RKO (cell line): ENCODE measurements at places on chromosomes 5 and 9.

- no peak for DNase-seq
Observed at GRCh38 chr5:39273314-39273954, 54.1 kb upstream of the FYB1 start.

DNA sequence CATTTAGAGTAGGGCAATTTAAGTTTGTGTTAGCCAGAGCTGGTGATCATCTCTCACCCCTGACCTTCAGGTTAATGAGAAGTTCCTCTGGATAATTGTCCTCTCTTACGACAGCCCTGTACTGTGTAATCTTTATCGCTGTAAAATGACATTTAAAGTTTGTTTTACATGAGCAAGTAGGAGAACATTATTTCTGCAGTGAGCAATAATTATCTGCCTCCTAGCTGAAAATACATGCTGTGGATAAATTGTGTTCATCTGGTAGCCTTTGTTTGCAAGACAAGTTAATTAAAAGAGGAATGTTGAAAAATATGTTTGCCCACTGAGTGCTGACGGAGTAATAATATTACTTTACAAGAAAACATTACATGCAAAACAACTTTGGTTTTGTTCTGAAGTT is 1083.8 kb upstream of the NUDT12 start:
- no peak for DNase-seq

- peak; percentile 88 for DNase-seq
Observed at GRCh38 chr9:127159325-127159801, 36.9 kb upstream of the ANGPTL2 start.

GRCh38 chr9:131762356-131762932 is 22.6 kb upstream of the RAPGEF1 start:
- DNase-seq = peak; percentile 78

DNA sequence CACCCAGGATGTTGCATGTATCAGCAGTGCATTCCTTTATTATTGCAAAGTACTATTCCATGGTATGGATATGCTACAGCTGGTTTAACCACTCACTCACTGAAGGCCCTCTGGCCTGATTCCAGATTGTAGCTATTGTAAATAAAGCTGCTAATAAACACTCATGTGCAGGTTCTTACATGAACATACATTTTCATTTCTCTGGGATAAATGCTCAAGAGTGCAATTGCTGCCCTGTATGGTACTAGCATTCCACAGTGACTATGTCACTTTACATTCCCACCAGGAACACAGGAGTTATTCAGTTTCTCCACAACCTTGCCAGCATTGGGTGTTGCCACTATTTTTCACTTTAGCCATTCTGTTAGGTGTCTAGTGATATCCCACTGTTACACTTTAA is 267.6 kb downstream of the SPOCK1 start:
- DNase-seq = no peak

DNA sequence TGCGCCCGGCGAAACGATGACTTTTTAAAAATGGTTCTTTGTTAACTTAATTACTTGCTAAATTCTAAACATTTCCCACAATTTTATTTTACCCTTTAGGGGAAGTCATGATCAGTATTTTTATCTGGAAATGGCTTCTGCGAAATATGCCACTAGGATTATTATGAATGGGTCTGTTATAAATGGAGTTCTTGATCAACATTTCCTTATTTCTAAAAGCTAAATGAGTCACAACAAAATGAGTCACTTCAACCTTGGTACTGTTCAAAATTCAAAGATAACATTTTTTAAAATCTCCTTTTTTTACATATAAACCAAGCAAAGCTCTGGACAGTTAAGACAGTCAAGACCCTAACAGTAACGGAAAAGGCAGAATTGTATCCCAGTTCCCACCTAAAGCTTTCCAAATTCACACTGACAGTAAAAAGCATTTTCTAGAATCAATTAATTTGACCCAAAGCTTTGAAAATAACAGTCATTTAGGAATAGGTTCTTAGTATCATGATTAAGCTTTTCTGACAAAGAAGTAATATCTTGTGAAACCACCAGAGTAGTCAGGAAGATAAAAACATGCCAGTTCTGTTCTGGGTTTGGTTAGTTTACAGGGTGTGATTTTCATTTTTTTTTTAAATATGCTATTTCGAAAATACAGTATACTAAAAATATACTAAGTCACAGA is 81.7 kb downstream of the LHFPL2 start:
- no peak for DNase-seq

- DNase-seq = no peak
Observed at GRCh38 chr9:87888501-87888900, 5.8 kb downstream of the SPATA31E1 start.

GRCh38 chr5:168447808-168448207 is 38.5 kb upstream of the RARS1 start:
- DNase-seq = no peak

- DNase-seq = no peak
Observed at GRCh38 chr9:138118601-138119071, 241.1 kb downstream of the CACNA1B start.

DNA sequence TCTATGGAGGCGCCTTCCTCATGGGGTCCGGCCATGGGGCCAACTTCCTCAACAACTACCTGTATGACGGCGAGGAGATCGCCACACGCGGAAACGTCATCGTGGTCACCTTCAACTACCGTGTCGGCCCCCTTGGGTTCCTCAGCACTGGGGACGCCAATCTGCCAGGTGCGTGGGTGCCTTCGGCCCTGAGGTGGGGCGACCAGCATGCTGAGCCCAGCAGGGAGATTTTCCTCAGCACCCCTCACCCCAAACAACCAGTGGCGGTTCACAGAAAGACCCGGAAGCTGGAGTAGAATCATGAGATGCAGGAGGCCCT is 3.2 kb downstream of the CEL start:
- DNase-seq = no peak

DNA sequence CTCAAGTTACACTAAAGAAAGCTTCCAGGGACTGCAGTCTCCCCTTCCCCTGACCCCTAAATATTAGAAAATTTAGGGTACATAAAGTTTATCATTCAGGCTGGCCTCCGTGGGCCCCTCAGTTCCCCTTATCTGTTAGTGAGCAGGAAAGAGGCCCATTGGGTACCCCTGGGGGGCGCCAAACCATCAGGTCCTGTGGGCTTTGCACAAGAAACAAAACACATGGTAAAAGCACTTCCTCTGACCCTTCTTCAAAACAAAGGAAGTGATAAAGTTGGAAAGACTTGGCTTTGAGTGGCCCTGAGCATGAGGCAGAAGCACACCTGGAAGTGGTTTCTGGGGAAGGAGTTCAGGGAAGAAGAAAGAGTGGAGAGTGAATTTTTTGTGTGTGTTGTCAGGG is 213.0 kb downstream of the SMARCA2 start:
- peak; percentile 30 for DNase-seq

DNA sequence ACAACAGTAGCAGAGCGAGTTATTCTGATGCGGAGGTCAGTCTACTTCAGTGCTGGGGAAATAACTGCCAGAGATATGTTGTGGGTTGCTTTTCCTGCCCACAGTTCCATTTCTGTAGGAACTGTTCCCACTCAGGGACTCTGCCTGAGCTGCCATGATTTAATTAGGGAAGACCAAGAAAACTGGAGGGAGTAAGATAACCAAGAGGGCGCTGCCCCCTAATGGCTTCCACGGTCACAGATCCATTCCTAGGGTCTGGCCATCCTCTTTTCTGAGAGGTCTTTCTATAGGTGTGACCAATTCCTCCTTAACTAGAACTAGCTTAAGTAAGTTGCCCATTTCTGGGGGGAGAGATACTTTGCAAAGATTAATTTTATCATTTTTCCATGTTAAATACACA is 125.9 kb downstream of the APBA1 start:
- peak; percentile 10 for DNase-seq

DNA sequence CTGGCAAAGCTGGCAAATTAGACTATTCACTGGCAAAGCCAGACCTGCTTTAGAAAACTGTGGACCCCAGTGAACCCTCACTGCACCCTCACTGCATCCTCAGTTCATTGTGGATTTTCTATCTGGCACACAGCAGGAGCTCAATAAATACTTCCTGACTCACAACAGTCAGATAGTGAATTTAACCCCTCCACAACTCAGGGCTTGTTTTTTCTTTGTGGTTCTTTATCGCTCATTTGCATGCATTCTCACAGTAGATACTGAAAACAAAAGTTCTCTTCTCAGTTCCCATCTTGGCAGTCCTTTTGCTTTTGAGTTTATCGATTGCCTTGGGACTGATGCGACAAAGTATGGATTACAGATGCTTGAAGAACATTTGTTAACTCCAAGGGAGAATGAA is 99.8 kb downstream of the ACTL7B start:
- no peak for DNase-seq

DNA sequence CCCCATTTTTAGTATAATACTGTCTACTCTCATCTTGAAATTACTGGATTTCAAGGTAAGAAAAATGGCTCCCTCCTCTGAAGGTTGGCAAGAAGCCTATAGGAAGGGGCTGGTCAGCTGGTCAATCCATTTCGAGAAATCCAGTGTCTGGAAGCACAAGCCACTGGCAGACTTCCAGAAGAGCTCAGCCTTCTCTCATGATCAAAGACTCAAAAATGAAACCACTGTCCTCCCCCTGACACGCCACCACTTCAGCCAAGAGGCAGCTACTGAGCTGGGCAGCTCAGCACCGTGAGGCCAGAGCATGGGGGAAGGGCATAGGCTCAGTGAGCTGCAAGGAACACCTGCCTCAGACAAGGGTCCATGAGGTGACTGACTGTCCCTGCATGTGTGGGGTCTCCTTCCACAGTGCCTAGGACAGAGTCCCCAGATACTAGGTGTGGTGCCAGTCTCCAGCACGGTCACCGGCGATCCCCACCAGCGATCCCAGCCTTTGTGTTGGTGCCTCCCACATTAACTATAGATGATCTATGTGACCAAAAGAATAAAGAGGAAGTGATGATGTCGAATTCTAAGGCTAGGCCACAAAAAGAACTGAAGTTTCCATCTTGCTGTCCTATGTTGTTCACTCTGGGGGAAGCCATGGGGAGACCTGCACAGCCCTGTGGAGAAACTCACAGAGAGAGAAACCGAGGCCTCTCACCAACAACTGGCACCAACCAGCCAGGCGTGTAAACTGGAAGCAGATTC is 100.1 kb upstream of the LRRTM2 start:
- no peak for DNase-seq

DNA sequence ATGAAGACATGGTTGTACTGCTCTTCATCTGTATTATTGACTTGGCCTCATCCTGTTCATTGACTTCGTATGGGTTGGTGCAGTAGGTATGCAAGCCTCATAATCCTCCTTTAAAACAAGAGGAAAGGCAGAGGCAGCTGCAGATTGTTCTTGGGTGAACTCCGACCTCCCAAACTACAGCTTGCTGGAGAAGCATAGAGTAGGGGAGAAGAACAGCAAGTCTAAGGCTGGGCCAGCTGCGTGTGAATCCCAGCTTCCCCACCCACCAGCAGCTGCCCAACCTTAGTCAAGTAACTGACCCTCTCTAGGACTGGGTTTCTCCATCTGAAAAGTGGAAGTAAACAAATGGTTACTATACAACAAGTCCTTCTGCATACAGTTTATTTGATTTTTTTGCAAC is 114.5 kb upstream of the WWC1 start:
- DNase-seq = no peak

GRCh38 chr5:38809388-38810359 is 36.1 kb upstream of the OSMR start:
- DNase-seq = peak; percentile 76

DNA sequence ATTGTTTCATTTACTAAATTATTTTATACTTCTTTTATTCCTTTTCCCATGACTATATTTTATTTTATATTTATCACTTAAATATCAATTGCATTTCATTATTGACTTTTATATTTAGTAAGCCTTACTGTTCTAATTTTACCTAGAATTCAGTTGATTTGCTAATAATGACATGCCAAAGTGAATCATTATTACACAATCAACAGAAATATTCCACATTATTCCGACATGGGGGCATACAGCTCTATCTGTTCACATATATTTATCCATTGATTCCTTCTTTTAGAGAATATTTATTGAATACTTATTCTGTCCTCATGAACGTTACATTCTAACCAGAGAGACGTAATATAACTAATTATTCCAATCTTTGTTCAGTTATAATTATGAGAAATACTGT is 221.8 kb downstream of the DOCK8 start:
- DNase-seq = no peak

- no peak for DNase-seq
Observed at GRCh38 chr5:136891175-136891972, 526.0 kb upstream of the TRPC7 start.

DNA sequence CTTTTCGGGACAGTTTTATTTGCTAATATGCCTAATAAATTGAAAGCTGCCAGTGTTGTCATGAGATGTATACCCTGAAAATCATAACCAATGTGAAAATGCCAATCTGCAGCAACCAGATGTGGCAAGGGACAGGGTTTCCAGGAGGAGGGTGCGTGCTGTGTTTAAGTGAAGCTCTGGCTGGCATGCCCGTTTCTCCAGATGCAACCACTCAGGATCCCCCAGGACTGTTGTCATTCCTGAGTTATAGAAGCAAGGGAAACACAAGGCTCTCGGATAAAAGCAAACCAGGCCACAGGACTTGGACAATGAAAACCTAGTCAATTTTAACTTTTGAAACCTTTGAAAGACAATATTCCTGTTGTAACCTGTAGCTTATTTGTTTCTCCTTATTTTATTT is 360.2 kb downstream of the SLIT3 start:
- no peak for DNase-seq

GRCh38 chr5:149800633-149801032 is 70.5 kb downstream of the PPARGC1B start:
- no peak for DNase-seq

GRCh38 chr5:42840842-42841567 is 29.3 kb upstream of the SELENOP start:
- no peak for DNase-seq

DNA sequence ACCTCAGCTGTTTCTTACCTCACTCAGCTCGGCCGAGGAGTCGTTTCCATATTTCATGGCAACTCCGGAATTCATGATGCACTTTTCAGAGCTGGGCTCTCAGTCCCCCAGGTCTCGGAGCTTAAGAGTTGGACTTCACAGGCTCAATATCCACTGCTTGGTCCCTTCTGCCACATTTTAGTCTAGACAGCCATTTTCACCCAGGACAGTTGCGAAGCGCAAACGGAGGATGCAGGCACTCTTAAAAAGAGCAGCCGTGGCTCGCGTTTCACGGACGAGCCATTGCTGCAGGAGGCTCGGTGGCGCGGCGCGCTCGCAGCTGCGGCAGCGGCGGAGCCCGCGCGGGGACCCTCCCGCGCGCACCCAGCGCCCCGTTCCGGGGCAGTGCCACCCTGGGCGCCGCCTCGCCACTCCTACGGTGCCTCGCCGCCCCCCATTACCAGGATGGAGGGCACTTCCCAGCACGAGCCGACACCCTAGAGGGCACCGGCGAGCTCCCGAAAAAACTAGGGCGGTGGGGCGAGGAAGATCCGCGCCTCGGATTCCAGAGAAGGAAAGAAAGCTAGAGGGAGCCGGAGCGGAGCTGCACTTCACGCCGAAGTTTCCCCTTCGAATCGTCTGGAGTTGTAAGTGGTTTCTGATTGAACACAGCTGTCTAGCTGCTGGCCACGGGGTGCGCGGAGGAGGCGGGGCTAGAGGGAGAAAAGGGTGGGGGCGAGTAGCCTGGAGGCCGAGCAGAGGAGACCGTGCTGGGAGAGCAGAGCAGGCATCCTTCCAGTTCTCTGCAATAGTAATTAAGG is 140.3 kb downstream of the TSSK1B start:
- no peak for DNase-seq
